ENCODE measurements at places on chromosomes 12 and 14.

DNA sequence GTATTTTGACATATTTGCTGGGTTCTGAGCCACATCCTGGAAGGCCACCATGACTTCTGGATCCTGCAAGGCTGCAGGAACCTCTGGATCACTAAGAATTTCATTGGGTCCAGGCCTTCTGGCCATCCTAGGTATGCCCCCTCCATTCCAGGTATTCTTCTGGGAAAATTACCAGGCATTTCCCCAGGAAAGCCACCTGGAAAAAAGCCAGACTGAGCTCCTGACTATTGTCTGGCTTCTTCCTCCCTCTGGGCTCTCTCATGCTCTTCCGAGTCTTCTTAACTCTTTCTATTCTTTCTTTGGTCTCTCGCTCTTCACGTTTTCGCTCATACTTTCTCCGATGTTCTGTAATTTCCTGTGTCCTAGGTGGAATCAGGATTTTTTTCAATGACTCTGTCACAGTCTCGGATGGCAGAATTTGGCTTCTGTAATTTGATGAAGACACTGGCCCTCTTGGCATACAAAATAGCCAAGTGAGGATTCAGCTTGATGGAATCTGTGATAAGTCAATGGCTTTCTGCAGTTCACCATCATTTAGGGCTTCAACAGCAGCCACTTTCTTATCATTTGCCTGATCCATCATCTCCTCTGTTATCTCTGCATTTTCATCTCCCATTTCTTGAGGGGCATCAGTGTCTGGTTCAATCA lies 42.6 kb downstream of the ATP23 start:
- no peak for DNase-seq

GRCh38 chr14:80930095-80930494 lies 11.4 kb downstream of the CEP128 start:
- no peak for DNase-seq

DNA sequence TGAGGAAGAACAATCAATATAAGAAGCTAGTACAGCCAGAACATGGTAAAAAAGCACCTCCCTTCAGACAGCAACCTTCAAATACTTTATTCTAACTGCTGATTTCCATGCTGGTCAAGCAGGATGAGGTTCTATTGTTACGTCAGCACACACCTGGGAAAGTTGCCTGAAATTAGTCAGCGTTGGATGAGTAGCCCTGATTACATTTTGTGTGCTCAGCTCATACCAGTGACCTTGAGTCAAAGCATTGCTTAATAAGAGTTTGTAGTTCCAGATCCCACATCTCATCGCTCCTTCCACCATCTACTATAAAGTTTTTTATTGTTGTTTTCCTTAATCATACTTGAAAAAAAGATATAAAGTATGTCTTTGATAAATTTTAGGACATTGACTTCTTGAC lies 361.5 kb downstream of the EGLN3 start:
- peak; percentile 85 for DNase-seq

DNA sequence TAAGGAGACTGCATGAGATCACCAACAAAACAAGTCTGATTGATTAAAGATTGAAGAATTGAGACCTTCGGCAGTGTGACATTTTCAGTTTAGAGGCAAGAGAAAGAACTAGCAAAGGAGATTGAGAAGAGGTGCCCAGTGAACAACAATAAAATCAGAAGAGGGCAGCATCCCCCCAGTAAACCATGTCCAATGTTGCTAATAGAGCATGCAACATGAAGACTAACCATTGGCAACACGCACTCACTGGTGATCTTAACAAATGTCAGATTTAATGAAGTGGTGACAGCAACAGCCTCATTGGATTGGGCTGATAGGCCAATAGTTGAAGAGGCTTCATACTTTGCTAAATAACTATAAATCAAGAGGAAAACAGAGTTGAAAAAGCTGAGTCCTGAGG lies 20.7 kb upstream of the TAS2R14 start:
- DNase-seq, result no peak

- no peak for DNase-seq
These were observed 6.0 kb upstream of the KRT71 start for GRCh38 chr12:52558781-52559445.
